RCC 7860 (cell line): ENCODE measurements at places on chromosomes 6 and 20.

DNA sequence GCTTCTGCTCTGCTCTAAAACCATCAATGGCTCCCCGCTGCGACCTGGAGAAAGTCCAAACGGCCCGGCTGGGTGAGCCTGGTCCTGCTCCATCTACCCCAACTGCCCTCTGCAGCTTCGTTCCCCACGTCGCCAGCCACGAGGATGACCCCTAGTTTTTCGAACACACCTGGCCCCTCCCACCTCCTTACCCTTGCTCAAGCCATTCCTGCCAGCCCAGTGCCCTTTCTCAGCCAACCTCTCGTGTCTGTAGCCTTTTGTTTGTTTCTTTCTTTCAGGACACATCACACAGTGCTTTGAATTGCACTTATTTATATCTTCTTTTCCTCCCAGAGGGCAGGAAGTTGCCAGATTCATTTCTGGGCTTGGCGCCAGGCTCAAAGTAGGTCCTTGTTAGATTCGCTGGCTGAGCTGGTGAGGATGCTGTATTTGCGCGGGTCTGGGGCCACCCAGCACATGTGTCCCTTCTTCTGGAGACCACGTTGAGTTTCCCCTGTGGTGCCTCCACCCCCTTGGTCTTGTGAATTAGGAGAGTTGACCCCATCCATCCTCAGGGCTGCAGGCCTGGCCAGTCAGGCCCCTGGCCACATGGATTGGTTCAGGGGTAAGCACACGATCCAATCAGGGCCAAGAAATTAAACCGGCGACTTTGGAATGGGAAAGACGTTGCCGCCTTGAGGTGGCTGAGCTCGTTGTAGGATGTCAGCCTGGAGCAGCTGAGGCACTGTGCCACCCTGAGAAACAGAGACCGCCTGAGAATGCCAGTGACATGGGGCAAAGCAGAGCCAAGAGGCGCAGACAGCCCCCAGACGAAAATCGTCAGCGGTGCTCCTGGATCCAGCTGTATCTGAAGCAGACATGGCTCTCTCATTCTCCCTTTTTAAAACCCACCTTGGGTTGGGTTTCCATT is 156.0 kb downstream of the CEBPB start:
- no peak for DNase-seq

- no peak for DNase-seq
Observed at GRCh38 chr20:50188879-50189680, 1.6 kb upstream of the CEBPB start.

GRCh38 chr6:52611833-52612232 is 35.0 kb upstream of the TRAM2 start:
- DNase-seq: no peak

DNA sequence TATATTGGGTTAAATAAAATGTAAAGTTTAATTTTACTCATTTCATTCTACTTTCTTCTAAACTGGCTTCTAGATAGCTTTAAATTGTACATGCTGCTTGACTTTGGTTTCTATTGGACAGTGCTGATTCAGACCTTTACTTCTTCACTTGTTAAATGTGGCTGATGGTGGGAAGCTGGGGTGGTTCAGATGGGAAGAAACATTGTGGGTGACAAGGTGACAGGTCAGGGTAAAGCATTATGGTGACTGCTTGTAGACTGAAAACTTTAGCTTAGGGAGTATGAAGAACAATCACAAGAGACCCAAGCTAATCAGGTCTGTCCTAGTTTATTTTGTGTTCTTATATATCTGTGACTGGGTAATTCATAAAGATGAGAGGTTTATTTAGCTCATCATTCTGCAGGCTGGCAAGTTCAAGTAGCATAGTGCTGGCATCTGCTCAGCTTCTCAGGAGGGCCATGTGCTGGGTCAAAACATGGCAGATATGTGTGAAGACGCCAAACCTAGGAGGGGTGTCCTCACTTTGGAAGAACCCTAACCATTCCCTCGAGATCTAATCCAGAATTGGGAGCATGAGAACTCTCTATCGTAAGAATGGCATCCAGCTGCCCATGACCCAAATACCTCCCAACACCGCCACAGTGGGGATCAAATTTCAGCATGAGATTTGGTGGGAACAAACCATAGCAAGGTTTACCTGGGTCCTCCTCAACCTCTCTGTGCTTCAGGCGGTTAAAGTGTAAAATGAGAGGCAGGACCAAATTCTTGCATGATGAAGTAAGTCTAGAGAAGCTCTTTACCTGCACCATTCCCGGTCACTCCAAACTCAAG is 102.8 kb downstream of the FYN start:
- DNase-seq: no peak

- no peak for DNase-seq
Observed at GRCh38 chr20:21554376-21554890, 40.6 kb upstream of the NKX2-2 start.

DNA sequence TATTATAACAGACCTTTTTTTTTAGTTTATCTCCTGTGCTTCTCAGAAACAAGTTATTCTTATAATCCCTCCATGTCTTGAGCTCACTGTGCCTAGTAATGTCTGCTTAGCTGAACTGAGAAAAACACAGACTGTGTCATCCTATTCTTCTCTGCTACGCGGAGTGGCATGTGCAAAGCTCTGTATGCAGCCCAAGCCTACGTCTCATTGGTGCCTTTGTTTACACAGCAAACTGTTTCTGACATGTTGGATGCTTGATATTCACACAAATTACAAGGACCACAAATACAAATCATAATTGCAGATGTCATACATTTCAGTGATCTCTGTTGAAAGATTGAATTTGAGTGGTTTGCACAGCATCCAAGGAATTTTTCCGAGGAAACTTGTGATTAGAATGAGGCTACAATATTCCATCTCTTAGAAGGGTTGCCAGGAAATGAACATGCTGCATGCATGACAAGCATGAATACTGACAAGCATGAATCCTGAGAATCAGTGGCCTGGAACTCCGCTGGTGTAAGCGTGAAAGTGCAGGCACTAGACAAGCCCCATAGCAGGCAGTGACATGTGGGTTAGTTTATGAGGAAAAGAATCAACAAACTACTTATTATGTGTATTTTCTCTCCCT is 128.4 kb upstream of the SGK1 start:
- DNase-seq: peak; percentile 39

GRCh38 chr20:47205577-47206123 is 150.8 kb downstream of the ZMYND8 start:
- DNase-seq: peak; percentile 65

DNA sequence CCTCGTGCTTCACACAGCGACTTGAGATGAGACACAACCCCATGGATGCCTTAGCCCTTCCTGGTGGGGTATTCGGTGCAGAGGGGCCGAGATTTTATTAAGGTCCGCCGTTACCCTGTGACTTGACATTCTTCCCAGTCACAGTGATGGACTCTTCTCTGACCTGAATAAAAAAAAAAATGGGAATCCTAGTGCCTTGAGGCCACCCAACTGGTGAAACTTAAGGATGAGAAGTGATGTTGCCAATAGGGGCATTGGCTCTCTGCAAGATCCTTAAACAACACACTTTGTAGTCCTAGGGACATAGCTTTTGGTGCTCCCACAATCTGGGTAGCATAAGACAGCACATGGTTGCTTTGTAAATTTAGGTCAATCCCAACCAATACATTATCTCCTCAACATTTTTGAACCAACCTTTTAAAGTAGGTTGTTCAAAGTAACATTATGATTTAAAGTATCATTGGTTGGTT is 814 bp upstream of the ADNP start:
- DNase-seq: no peak

DNA sequence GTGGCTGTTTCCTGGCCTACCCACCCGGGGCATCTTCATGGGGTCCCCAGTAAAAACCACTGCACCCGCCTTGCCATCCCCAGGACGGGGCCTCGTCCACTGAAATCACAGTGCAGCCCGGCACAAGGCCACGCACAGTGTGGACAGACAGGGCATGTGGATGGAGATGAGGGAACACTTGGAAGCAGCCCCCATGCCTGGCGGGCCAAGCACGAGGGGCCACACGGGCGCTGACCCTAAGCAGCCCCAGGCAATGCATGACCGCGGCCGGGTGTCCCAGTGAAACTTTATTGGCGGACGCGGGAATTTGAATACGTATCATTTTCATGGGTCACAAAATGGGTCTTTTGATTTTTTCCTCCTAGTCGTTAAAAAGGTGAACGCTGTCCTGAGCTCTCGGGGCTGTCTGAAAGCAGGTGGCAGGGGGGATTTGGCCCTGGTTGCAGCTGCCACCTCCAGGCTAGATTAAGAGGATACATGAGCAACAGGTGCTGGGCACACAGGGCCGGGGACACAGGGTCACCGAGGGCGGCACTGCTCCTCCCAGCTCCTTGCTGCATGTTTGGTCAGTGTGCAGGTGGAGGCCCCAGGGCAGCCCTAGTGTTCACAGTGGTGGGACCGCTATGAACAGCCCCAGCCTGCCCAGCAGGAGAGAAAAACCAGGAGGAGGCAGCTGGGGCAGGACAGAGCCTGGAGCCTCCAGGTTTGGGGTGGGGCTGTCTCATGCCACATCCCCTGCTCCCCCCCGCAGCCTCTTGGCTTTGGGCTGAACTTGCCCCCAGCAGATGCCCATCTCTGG is 74.9 kb upstream of the SLCO4A1 start:
- DNase-seq: no peak

- no peak for DNase-seq
Observed at GRCh38 chr20:16518784-16519084, 54.5 kb downstream of the KIF16B start.

DNA sequence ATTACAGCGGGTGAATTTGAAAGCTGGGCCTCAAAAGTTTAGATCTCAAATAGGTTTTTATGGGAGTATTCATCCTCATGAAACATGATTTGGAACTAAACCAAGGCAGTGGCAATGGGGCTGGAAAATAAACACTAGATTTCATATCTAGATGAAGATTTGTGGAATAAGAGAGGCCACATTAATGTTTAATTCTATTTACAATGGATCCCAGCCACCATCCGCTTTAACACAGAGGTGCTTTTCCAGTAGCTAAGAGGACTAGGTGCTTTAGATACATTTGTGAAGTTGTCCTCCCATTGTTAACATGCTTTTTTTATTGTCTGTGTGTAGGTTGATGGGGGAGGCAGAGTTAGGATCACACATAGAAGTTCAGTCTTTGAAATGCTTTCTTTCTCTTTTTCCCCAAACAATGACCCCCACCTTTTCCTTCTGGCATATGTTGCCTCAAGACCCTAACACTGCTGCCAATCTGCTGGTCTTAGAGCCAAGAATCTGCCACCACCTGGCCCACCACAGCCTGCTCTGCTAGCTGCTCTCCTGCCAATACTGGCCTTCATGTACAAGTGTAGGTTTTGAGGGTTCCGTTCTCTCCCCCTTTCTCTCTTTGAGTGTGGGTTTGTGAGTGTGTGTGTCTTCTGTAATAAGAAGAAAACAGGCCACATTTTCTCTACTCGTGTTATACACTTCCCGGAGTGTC is 27.8 kb upstream of the GFRAL start:
- no peak for DNase-seq

GRCh38 chr6:107845777-107846176 is 21.7 kb upstream of the SCML4 start:
- no peak for DNase-seq

GRCh38 chr6:151325075-151326050 is 66.0 kb downstream of the ZBTB2 start:
- DNase-seq: peak; percentile 21

- peak; percentile 87 for DNase-seq
Observed at GRCh38 chr6:43990627-43991619, 136.3 kb downstream of the MRPL14 start.

DNA sequence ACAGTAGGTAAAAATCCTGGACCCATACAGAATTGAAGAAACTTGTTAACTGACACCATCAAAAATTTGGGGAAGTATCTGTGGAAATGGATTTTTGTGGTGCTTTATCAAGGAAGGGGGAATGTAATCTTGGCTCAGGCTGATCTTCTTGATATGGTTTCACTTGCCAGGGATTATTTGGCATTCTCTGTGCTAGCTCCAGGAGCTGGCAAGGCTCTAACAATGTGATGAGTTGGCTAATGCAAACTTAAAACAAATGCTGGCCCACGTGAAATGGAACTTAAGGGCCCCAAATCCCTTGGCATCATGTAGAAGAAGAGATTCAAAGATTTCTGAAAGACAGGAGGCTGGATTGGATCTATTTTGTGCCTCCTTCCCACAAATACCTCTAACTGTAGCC is 13.1 kb downstream of the KCNS1 start:
- DNase-seq: no peak

DNA sequence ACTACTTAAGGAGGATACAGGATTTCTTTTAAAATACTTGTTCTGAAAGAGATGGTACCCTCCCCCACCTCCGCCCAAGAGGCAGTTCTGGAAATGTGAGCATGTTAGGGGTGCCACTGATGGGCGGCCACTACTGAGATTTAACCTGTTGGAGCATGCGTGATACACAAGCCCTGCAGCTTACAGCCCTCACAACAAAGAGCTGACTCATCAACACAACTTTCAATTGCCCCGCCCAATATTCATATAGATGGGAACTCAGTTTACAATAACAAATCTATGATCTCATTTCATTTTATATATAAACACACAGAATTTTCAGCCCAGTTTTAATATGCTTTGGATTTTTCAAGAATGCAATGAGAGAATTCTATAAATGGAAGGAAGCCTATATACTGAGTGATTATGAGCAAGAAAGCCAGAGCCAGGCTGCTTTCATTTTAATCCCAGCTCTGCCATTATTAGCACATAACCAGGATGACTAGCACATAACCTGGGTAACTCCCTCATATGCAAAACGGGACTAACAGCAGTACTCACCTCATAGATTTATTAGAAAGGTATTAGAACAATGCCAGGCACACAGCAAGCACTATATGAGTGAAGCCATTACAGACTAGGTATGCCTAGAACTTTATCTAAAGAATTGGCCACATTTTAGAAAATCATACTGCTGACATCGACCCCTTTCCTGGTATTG is 45.6 kb upstream of the IPCEF1 start:
- no peak for DNase-seq

DNA sequence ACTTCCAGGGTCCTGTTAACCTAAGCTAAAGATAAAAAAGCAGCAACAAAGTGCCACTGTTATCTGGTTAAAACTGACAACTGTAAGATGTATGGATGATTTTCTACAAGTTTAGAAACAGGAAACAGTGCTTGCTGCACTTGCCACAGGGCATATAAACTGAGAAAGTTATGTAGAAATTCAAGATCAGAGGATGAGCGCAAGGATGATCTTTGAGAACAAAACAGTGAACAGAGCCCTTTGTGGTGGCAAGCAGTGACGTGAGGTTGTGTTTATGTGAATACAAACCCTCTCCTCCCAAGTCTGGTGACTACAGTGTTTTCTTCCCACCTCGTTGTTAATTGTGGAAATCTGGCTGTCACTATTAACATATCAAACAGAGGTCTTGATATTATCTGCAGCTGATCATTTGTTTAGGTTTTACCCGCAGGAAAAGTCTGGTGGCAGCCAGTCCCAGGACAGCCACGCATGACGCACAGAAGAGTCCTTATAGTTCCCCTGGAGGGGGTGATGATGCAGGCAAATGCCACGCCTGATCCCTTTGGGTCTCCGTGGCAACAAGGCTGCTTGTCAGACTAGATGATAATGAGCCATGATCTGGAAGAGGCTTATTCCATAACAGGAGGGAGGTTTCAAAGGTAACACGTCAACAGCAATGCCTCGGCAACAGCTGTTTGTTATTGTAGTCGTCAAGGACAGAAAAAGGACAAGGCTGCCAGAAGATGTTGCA is 43.1 kb upstream of the TNFAIP3 start:
- DNase-seq: no peak
